ENCODE measurements at places on chromosomes 2 and 18.

- DNase-seq: no peak
Observed at GRCh38 chr2:176978921-176979320, 233.7 kb upstream of the HNRNPA3 start.

DNA sequence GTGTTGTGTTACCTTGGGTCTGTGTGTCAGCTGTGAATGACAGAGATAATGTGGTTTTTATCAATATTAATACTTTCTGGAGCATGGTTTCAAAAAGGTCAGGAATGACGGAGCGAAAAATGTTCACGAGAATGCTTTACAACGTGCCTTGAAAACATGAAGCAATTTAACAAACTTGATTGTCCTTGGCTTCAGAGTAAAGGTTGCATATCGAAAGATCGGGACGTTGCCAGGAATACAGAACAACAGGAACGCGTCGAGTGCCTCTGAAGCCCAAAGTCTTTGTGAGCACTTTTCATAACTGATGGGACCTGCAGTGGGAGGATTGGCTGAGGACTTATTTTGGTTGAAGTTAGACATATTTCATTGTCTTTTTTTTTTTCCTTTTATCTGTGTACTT lies 206.1 kb downstream of the ZNF407 start:
- DNase-seq: no peak

DNA sequence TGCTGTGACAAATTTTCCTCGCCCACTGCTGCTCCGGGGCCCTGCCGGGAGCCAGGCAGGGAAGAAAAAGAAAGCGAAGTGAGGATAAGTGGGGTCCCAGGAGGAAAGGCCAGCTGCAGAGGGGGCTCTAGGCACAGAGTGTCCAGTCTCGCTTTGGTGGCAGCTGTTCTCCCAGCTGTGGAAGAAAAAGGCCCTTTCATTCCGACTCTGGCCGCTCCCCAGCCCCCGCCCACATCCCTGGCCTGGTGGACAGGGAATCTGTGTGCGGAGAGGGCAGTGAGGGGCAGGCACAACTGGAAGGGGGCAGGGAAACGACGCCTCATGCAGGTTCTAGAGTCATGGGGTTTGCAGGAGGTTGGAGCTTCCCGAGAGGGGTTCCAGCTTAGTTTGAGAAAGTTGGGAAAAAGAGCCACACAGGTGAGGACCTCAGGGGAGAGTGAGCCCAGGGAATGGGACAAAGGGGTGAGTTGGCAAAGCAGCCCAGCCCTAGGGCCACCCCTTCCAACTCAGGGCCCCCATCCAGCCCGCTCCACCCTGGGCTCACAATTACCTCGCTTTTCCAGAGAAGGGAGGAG lies 1.8 kb downstream of the RTKN start:
- DNase-seq: no peak

DNA sequence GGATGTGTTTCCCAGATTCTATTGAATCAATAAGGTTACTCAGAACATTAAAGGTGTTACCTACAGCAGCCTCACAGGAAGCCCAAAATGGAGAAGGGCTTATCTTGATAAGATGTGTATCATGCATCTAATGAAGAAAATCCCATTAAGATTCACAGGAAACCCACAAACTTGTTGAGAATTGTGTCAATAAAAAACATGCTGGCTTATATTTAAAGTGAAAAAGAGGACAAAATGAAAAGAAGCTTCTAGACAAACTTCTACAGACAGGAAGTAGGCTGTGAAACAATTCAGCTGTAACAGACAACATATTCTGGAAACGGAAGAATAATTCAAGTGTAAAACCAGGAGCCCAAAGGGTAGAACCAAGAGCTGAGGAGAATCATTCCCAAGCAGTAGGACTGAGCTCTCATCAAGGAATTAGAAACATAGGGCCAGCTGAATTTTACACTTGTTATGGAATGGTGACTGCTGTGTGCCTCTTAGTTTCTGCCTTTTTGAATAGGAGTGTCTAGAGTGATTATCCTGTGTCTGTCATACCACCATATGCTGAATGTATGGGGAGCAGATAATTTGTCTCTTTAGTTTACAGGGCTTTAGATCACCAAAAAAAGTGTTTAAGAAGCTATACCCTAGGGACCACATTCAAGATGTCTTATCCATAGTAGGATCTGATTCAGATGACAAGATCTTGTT lies 9.6 kb downstream of the IMMT start:
- peak; percentile 41 for DNase-seq

- DNase-seq: no peak
Observed at GRCh38 chr2:191705084-191705483, 27.1 kb downstream of the NABP1 start.

GRCh38 chr18:32438173-32438572 lies 32.5 kb downstream of the GAREM1 start:
- no peak for DNase-seq

DNA sequence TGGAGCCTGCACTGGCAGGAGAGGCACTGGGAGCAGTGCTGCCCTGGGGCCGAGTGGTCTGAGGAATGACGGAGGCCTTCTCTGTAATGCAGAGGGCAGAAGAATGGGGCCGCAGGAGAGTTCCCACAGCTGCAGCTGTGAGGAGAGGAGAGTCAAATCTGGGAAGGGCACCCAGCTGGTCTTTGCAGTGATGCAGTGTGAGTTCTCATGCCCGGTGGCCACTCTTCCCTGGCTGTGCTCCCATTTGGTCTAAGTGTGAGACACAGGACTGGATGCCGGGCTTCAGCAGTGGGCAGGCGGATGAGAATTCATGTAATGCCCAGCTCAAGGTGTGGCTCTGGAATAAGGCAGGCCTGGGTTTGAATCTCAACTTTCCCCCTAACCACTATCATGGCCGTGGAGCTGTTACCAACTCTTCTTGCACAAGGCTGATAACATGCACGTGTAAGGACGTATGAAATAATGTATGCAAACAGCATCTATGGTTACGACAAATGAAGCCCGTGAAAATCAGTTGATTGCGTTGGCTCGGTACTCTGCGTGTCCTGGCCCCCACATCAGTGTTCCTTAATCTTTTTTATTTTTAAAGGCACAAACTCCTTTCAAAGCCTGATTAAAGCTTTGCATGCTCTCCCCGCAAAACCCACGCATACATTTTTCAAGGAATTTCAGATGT lies 71.6 kb downstream of the ACKR3 start:
- DNase-seq: no peak

GRCh38 chr2:44700824-44701223 lies 240.7 kb upstream of the SIX3 start:
- DNase-seq: no peak

DNA sequence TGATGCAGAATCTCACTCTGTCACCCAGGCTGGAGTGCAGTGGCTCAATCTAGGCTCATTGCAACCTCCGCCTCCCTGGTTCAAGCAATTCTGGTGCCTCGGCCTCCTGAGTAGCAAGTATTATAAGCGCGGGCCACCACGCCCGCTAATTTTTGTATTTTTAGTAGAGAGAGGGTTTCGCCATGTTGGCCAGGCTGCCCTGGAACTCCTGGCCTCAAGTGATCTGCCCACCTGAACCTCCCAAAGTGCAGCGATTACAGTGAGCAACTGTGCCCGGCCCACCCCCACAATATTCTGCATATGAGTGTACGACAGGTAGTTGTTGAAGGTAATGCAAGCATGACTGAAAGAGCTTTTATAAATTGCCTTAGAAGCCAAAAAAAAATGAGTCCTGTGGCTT lies 1.2 kb downstream of the WDR75 start:
- no peak for DNase-seq

GRCh38 chr2:229300790-229301189 lies 29.7 kb upstream of the PID1 start:
- no peak for DNase-seq

- no peak for DNase-seq
Observed at GRCh38 chr18:31677592-31677991, 6.8 kb downstream of the B4GALT6 start.

DNA sequence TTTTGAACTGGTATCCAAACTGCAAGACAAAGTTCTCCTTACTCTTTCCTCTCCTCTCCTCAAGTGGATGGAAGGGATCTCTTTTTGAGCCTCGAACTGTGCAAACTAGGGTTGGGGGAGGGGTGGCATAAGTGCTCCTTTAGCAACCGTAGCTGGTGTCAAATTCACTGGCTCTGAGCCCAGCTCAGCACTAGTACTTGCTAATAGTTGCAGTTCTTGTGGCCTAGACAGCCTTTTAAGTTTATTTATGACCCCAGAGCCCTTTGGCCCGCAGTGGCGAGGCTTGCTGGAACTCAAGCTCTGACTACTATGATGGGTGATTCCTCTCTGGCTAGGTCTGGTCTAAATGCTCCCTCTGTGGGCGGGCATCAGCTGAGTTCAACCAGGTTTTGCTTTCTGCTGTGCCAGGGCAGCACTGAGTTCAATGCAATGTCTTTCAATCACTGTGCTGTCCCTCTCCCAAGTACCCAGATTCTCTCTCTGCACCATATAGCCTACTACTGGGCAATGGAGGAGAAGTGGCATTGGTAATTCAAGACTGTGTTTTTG lies 528.4 kb upstream of the SYT4 start:
- no peak for DNase-seq

GRCh38 chr2:105610576-105611332 lies 134.0 kb upstream of the NCK2 start:
- DNase-seq: peak; percentile 29

- DNase-seq: peak; percentile 97
Observed at GRCh38 chr18:44693030-44693784, 12.5 kb downstream of the SETBP1 start.

GRCh38 chr2:100682536-100682935 lies 119.7 kb downstream of the PDCL3 start:
- no peak for DNase-seq

- DNase-seq: peak; percentile 61
Observed at GRCh38 chr2:83196225-83196624, 1262.9 kb downstream of the SUCLG1 start.

DNA sequence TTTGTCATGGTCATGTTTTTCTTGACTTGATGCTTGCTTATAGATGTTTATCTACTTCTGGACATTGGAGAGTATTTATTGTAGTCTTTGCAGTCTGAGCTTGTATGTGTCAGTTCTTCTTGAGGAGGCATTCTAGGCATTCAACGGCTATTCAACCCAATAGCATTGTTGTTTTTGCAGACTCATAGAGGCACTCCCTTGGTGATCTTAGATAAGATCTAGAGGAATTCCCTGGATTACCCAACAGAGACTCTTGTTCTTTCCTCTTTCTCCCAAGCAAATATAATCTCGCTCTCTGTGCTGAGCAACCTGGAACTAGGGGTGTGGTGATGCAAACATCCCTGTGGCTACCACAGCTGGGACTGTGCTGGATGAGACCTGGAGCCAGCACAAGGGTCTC lies 40.4 kb downstream of the SYT4 start:
- DNase-seq: no peak

DNA sequence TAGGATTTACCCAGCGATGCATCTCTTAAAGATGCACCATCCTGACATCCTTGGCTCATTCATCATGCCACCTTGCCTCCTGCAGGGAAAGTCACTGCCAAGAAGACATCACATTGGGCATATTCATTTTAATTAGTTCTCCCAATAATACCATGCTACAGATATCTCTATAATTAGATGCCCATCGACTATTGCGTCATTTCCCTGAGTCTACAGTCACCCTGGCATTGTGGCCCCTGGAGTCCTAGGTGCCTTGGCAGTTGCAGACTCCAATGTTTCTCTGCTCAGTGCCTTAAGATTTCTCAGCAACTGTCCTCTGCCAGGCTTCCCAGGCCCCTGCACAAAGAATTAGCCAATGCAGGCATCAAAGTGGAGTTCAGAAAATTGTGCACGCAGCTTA lies 32.6 kb downstream of the RDH14 start:
- no peak for DNase-seq

- no peak for DNase-seq
Observed at GRCh38 chr18:48986851-48987761, 36.3 kb upstream of the SMAD7 start.

DNA sequence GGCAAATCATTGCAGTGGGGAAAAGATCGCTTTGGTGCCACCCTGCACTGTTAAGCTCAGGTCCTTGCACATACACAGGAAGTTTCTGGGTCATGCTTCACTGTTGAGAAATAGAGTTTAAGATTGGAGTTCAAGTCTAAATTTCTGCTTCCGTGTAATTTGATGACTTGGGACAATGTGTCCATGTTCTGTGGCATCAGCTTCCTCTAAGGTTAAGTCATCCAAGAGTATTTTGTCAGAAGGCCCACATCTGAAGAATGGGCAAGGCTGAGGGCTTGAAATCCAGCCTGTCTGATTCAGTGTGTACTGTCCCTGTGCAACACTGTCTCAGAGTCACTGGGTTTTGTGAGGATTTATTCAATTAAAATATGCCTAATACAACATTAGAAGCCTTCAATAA lies 880.7 kb downstream of the SUCLG1 start:
- no peak for DNase-seq

Measured in kidney tubule cell (primary cell).